Daoy (cell line): ENCODE measurements at places on chromosomes 12 and 14. TPM values are rescaled to one million over a fixed set of nuclear protein-coding genes. Genes with fewer than 3 reads are reported as not detected.
A peak's percentile ranks its signal among the peaks of the same experiment; 100 is the strongest.

Gene PTPRB
- total RNA-seq, result 1.6 and 1.7 TPM in 2 replicates

- no peak for DNase-seq
These were observed 95.8 kb downstream of the CRACR2A start for GRCh38 chr12:3656946-3657622.

DNA sequence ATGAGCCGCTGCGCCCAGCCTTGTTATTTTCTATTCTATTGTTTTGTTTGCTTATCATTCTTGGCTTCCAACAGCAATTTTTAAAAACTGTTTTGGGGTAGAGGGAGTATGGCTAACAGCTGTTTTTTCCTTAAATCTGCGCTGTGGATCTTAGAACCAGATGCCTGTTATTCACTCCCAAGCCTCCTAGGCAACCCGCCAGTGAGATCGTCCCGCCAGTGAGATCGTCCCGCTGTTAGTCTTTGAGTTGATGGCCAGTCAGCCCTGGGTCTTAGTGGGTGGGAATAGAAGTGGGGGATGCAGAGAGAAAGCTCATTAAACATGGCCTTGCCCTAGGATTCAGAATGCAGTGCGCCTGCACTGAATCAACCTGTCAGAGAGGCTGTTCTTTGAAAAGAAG lies 67.3 kb upstream of the BICD1 start:
- no peak for DNase-seq

Gene CREBL2
- total RNA-seq, result 7.7 and 8.2 TPM in 2 replicates

- no peak for DNase-seq
These were observed 451.1 kb downstream of the PCNX1 start for GRCh38 chr14:71358209-71358931.

Gene KCNC2
- total RNA-seq, result not detected in 2 replicates

Gene DNM1L
- 69.8 and 75.5 TPM in 2 replicates for total RNA-seq

- DNase-seq, result no peak
These were observed 17.2 kb downstream of the EML5 start for GRCh38 chr14:88775532-88775931.

- DNase-seq, result no peak
These were observed 239.8 kb downstream of the KTN1 start for GRCh38 chr14:55819610-55820304.

DNA sequence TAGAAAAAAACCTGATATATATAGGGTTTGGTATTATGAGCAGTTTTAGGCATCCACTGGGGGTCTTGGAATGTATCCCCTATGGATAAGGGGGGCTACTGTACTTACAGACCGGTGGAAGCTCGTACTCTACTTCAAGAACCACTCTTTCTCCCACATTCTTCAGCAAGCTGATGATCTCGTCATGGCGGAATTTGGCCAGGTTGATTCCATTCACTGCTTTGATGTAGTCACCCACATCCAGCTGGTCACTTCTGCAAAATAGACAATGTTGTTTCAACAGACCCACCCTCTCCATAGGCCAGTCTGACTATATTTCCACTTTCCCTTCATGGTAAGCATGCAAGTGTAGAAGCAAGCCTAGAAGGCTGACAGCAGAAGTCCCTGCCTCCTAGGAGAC lies 139.9 kb downstream of the GRIP1 start:
- peak; percentile 43 for DNase-seq

Gene OR9K2
- not detected in 2 replicates for total RNA-seq

DNA sequence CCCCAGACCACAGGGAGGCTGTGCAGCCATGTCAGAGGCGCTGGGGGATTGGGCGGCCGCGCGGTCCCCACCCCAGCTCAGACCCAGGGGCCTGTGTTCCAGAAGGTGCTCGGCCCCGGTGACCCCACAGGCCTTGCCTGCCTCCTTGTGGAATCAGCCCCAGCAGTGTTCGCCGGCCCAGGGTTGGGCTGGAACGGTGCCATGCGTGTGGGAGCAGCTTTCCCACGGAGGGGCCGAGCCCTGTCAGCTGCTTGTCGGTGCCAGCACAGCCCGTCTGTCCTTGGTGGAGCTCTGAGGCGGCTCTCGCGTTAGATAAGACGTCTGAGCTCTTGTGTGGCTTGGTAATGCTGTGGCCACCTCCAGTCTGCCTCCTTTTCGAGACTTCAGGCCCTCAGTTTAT lies 8.5 kb downstream of the ZFYVE21 start:
- DNase-seq, result peak; percentile 66

Gene JKAMP
- 168 and 191 TPM in 2 replicates for total RNA-seq

Gene KRT7
- 5.5 and 12.2 TPM in 2 replicates for total RNA-seq

GRCh38 chr14:99609245-99610170 lies 5.5 kb upstream of the CCDC85C start:
- DNase-seq, result no peak

Gene TUNAR
- 0.34 and 1.3 TPM in 2 replicates for total RNA-seq

DNA sequence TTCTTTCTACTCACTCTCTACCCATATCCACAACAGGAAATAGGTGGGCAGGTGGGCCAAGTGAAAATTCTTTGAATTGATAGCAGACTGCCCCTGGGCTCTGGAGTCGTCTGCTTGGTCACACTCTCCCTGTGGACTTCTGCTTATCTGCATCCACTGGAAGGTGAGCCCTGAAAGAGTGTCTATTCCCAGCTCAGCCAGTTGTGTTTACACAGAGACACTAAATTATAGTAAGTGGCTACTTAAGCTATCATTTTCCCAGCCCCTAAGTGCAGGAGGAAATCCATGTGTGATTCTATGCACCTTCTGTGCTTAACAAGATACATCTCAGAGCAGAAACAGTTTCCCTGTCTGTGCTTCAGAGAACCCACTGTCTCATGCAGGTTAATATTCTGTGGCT lies 338.4 kb downstream of the FUT8 start:
- DNase-seq, result no peak

DNA sequence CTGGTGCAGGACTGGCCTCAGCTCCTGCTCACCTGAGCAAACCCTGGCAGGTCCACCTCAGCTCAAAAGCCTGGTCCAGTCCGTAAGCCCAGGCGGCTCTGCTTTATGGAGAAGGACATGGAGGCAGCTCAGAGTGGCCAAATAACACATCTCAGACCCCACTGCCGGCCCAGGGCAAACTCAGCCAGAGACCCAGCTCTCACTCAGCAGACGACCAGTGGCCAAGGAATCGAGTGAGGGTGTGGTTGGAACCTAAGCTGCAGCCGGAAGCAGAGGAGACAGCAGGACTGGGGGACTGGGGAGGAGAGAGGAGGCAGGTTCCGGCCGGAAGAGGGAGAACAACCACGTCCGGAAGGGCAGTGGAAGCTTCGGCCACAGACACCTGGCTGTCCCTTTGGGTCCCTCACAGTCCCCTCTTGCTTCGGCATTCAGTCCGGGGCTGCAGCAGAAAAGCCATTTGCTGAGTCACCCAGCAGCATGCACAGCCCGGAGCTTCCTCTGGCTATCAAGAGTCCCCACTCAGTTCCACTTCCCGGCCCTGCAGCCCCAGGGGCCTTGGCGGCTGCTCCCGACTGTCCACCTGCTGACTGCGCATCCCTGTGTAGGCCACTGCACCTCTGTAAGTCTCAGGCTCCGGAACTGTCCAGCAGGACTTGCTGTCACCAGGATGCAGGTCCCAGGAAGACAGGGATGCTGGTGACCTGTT lies 104.0 kb downstream of the CALM1 start:
- DNase-seq, result peak; percentile 54

GRCh38 chr12:114311974-114312373 lies 94.0 kb downstream of the TBX5 start:
- peak; percentile 59 for DNase-seq

- peak; percentile 94 for DNase-seq
These were observed 14.1 kb upstream of the TMEM119 start for GRCh38 chr12:108611884-108612415.

GRCh38 chr12:47770086-47770726 lies 2.8 kb upstream of the SLC48A1 start:
- no peak for DNase-seq

- peak; percentile 63 for DNase-seq
These were observed 17.6 kb downstream of the BATF start for GRCh38 chr14:75539561-75540478.

Gene KRT80
- total RNA-seq, result 4.4 and 5.5 TPM in 2 replicates

Gene TAS2R42
- not detected in 2 replicates for total RNA-seq

- DNase-seq, result no peak
These were observed 221.4 kb downstream of the ITPR2 start for GRCh38 chr12:26611598-26611997.
